Activated naive CD4-positive, alpha-beta T cell treated with anti-CD3 and anti-CD28 coated beads, Interleukin-2, amount 50 U/mL, for 16 hours (primary cell): ENCODE measurements at places on chromosomes 1 and 21.

DNA sequence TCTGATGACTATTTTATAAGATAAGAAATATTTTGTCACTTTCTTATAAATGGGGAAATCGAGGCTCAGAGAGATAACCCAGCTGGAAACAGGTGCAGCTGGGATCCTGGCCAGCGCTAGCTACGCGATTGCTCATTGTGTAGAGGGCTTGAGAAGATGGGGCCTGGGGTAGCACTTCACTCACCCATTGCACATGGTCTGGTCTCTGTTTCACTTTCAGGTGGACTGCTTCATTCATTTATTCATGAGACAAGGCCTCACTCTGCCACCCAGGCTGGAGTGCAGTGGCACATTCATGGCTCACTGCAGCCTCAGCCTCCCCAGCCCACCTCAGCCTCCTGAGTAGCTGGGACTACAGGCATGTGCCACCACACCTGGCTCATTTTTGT, 23.8 kb downstream of the UBE4B start:
- DNase-seq, result no peak

DNA sequence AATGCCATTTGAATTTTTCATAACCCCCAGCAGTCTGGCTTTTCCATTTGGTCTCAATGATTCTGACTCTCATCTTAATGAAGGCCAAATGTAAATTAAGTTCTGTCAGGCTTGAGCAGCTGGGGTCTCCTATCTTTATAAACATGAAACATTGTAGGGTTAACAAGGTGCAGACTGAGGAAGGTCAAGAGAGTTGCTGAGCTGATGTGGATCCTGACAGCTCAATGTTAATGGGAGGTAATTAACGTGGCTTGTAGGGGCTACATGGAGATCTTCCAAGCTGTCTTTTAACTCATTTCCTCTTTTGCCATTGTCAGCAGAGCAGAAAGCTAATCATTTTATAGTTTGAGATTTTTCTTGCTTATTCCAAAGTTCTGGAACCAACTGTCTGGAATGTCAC, 55.2 kb downstream of the FGGY start:
- DNase-seq, result no peak

- DNase-seq, result no peak
Measured at GRCh38 chr1:203661572-203661971, 34.9 kb downstream of the ATP2B4 start.

- DNase-seq, result no peak
Measured at GRCh38 chr1:77405186-77405585, 123.4 kb downstream of the AK5 start.

- no peak for DNase-seq
Measured at GRCh38 chr1:201769966-201770365, 59.0 kb upstream of the IPO9 start.
